ENCODE measurements at places on chromosomes 11 and 22. TPM values are rescaled to one million over a fixed set of nuclear protein-coding genes. Genes with fewer than 3 reads are reported as not detected.

DSCAML1 gene
- under 0.01 TPM for total RNA-seq

RFPL2 gene
- total RNA-seq: not detected

SCUBE1 gene
- under 0.01 TPM for total RNA-seq

OR5B21 gene
- not detected for total RNA-seq

OLFML1 gene
- total RNA-seq: 16.4 TPM

CDHR5 gene
- not detected for total RNA-seq

NPTXR gene
- 1.1 TPM for total RNA-seq

VPS51 gene
- 200 TPM for total RNA-seq

MYOD1 gene
- total RNA-seq: not detected

RIMBP3C gene
- total RNA-seq: 0.47 TPM

NAT10 gene
- 11.4 TPM for total RNA-seq

OR6T1 gene
- total RNA-seq: not detected

ST3GAL4 gene
- 64.6 TPM for total RNA-seq

SLC25A45 gene
- 0.95 TPM for total RNA-seq

L3MBTL2 gene
- total RNA-seq: 20.4 TPM

TBX1 gene
- 0.32 TPM for total RNA-seq

OOSP1 gene
- total RNA-seq: not detected

DGCR2 gene
- total RNA-seq: 31.7 TPM

OR8A1 gene
- total RNA-seq: not detected

SREBF2 gene
- total RNA-seq: 39.7 TPM

NXPE2 gene
- total RNA-seq: 0.09 TPM

TRPM5 gene
- total RNA-seq: not detected

OR5AR1 gene
- not detected for total RNA-seq

BET1L gene
- 17.8 TPM for total RNA-seq

POTEH gene
- total RNA-seq: not detected

KRTAP5-7 gene
- total RNA-seq: not detected

GTPBP1 gene
- 36.7 TPM for total RNA-seq

LYVE1 gene
- not detected for total RNA-seq

NAV2 gene
- total RNA-seq: 7.9 TPM

OTOG gene
- not detected for total RNA-seq

OR8K5 gene
- total RNA-seq: not detected

NLRP14 gene
- total RNA-seq: 0.09 TPM

RRP7A gene
- total RNA-seq: 18.3 TPM

PGA5 gene
- total RNA-seq: 2.1 TPM

FDXACB1 gene
- 1.6 TPM for total RNA-seq

CST6 gene
- total RNA-seq: 0.17 TPM

ARHGAP20 gene
- 2.3 TPM for total RNA-seq

PANX3 gene
- not detected for total RNA-seq

OR51B6 gene
- total RNA-seq: not detected

NAA40 gene
- total RNA-seq: 7.4 TPM

B3GAT1 gene
- not detected for total RNA-seq

MISFA gene
- 0.95 TPM for total RNA-seq

FIBIN gene
- total RNA-seq: 53.2 TPM

MIOX gene
- not detected for total RNA-seq

CYB5R2 gene
- total RNA-seq: 4.4 TPM

E2F8 gene
- not detected for total RNA-seq

EED gene
- 25.3 TPM for total RNA-seq

RAB39A gene
- not detected for total RNA-seq

SLC22A25 gene
- total RNA-seq: not detected

SERHL2 gene
- 9.0 TPM for total RNA-seq

RAB38 gene
- 1.1 TPM for total RNA-seq

CELSR1 gene
- 1.4 TPM for total RNA-seq

DNHD1 gene
- total RNA-seq: 6.1 TPM

DENND6B gene
- total RNA-seq: 2.4 TPM

LINC01488 gene
- total RNA-seq: not detected

TRMT112 gene
- total RNA-seq: 240 TPM

CRYBB2 gene
- not detected for total RNA-seq

ANO9 gene
- total RNA-seq: under 0.01 TPM
